ENCODE measurements at places on chromosomes 5 and 9.

GRCh38 chr5:4065472-4066320 lies 470.1 kb downstream of the IRX1 start:
- DNase-seq, result no peak

- no peak for DNase-seq
These were observed 80.3 kb upstream of the ERBIN start for GRCh38 chr5:65846101-65846500.

DNA sequence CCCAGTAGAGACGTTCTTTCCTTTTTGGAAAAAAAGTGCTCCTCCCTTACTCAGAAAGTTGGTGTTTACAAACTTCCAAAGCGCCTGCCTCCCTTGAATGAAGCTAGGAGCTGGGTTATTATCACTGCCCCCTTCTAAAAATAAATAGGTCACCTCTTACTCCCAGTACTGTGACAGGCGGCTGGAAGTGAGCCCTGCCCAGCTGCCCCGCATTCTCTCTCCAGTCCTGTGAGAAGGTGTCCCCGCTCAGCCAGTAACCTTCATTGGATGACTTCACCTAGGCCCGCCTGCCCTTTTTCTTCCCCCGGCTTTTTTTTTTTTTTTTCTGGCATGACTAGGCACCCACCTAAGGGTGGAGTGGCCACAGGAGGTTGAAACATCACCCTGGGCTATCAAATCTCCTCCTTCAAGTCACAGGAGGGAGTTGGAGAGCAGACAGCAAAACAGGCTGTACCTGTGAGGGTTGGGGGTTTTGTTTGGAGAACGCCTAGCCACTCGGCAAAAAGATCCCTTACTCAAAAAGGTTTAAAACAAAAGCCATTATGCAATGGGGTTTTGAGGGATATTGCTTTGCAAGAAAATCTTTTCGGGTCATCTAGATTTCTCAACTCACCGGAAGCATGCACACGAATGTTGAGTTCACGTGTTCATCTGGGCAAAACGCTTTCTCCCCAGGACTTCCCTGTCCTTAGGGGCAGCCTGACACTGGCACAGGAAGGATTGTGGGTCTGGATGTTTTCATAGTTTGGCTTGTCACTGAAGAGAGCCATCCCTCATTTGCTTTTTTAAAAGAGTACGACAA lies 43.3 kb upstream of the ZNF622 start:
- no peak for DNase-seq

DNA sequence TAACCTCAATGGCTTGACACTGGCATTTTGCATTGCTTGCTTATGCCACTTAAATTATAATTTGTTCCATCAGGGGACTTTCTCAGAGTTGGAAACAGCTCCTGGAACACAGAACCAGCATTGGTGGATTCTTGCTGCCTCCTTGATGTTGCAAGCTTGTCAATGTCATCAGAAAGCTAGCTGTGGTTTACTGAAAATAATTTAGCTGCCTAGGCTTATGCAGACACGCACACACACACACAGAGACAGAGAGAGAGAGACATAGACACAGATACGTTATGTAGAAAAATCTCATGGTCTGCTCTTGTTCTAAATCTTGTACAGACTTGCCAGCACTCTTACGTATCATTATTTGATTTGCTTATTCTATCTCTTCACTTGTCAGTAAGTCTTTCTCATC lies 78.0 kb downstream of the HMHB1 start:
- DNase-seq, result no peak

- DNase-seq, result no peak
These were observed 616.1 kb downstream of the DTWD2 start for GRCh38 chr5:118371973-118372831.

DNA sequence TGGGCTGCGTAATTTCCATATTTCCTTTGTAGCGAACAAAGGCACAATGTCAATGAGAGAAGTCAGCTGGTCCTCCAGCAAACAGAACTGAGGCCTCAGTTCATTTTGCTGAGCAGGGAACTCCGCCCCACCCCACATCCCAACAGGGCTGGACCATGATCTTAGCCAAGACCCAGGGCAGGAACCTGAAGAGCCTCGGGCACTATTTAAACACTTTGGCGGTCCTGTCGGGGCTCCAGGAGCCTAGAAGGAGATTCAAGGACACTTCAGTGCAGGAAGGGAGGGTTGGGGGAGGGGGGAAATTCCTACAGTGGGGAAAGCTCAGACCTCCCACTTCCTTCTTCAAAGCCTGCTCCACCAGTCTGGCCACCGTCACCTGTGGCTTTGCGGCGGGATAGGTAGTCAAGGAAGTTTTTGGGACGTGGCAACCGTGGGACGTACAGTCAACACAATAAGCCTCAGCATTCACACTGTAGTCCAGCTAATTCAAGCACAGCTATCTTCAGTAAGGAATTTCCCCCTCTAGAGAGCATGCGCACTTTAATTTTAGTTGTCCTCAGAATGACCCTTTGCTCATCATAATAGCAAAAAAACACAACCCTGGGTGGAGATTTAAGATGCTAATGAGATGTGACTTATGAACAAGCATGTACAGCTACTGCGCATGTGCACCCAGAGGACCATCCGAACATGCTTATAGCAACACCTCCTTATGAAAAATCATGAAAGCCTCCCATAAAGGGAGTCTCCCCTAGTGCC lies 30.9 kb downstream of the S1PR3 start:
- no peak for DNase-seq

DNA sequence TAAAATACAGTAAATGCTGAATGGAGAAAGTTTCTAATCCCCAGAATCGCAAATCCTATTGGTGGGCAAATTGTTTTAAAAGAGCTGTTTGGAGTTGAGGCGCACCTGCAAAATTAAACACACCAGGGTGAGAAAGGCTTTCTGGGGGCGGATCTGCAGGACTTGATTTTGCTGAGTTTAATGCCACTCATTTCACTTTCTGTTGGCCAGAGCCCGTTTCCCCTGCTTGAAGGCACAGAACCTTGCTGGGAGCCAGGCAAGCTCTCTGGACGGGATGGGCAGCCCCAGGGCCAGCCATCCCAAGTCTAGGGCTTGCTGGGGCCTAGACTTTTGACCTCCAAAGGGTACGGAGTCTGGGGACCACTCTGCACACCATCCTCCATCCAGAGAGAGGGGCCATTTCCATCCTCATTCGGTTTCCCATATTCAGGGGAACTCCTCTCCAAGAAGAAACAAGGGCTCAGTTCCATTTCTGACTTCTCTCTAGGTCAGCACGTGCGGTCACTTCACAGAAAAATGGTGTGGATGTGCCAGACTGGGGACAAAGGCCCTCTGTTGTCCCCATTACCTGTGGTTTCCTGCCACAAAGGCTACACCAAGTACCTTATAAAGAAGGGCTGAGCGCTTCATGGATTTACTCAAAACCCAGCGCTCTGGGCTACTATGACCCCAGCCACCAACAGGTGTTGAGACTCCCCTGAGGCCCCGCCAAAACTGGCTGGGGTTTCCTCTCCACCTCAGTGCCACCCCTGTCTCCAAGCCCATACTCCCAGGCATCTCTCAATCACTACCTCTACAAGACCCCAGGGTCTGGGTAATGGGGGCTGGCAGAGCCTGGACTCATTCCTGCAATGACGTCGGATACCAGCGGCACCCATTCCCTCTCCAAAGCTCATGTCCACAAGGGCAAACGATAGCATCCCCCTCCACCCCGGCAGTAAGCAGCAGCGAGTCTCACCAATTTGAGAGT lies 170.0 kb downstream of the AUH start:
- no peak for DNase-seq

- DNase-seq, result no peak
These were observed 12.6 kb downstream of the DNM1 start for GRCh38 chr9:128215491-128216409.

DNA sequence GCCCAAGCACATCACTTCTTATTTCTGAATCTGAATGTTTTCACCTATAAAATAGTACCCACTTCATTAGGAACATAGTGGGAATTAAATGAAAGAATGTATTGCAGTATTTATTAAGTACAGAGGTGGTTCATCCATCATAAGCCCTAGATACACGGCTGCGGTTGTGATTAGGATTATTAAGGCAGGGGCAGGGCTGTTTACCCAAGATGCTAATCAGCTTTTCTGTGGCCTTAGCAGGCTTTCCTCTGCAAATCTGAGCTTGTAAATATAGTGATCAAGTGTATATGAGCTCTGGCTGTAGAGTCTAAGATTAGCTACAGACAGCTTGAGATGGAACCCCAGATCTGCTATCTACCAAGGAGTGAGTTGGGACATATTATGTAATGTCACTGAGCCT lies 124.1 kb upstream of the ADRA1B start:
- DNase-seq, result no peak

- DNase-seq, result no peak
These were observed 262.4 kb downstream of the GRIA1 start for GRCh38 chr5:153752890-153753289.

GRCh38 chr5:55344392-55344992 lies 36.7 kb downstream of the MTREX start:
- DNase-seq, result peak; percentile 52

GRCh38 chr9:103615994-103616393 lies 478.1 kb upstream of the SMC2 start:
- no peak for DNase-seq

DNA sequence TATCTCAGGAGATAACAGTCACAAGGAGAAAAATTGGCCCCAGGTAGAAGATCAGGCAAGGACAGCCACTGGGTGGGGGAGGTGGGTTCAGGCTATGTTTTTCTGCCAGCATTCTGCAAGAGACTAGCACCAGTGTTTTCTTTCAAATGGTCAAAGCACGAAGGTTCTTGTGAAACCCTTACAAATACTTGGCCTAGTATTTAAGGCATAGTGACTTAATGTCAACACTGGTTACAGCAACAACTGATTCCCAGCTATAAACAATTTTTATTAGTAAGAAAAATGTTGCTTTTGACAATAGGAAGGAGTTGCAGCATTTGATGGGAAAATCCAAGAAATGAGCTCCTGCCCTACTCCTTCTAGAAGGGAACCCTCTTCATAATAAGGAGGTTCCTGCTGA lies 349.6 kb downstream of the SLIT3 start:
- no peak for DNase-seq

DNA sequence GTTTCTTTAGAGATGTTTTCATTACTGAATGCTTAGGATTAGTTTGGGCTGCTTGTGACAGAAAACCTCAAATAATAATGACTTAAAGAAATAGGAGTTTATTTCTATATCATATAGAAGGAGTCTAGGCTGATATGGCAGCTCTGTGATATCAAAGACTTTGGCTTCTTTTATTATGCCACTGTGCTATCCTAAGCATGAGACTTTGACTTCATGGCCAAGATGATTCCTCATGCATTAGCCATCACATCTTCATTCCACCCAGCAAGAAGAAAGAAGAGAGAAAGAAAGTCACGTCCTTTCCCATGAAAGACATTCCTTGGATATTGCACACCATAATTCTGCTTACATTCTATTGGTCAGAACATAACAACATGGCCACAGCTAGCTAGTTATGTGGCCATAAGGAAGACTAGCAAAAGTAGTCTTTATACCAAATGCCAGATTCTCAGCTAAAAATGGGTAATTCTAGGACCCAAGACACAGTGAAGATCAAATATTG lies 76.2 kb downstream of the DAPK1 start:
- no peak for DNase-seq

DNA sequence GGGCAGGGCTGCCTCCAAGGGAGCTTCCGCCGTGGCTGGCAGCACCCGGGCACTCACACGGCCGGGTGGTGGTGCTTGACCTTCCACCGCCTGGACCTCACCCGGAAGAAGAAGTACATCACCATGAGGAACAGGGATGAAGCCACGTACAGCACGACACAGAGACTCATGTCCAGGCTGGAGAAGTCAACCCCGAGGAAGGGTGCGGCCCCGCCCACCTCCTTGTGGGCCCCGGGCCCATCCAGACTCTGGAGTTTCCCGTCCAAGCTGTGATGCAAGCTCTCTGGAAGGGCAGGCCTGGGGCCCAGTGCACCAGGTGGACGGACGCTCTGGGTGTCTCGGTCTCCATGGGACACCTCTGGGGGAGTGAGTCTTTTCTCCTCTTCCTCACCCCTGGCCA lies 3.7 kb upstream of the LHX3 start:
- DNase-seq, result no peak

DNA sequence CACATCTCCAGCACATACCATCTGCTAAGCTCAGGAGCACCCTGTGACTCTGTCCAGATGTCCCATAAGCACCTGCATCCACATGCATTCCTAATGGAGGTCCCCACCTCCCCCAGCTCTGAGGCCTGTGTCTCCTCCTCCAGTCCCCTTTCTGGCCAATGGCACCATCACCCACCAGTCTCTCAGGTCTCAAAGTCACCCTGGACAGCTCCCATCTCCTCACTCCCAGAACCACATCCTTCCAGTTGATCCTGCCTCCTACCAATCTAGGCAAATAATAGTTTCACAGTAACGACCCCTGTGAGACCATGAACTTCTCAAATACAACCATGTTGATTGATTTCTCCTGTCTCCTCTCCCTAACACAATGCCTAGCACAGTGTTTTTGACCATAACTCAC lies 40.1 kb downstream of the GGTA1 start:
- DNase-seq, result no peak

- no peak for DNase-seq
These were observed 11.2 kb upstream of the SETD9 start for GRCh38 chr5:56898213-56898612.

- no peak for DNase-seq
These were observed 88.9 kb upstream of the TYRP1 start for GRCh38 chr9:12604164-12604821.

GRCh38 chr5:20229303-20230005 lies 241.5 kb upstream of the CDH18 start:
- no peak for DNase-seq

DNA sequence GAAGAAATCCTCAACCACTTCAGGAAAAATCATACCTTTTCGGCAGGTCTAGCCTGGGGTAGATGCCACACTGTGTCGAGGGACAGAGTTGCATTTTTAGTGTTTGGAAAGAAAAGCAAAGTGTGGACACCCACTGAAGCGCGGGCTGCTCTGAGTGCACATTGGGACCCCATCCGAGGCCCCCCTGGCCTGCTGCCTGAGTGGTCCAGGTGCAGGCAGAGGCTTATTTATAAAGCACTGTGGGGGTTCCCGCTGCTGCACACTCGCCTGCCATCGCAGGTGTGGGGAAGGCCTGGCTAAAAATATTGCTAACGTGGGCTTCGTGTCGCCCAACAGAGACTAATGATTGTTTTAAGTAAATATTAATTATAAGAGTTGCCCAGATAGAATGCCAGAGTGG lies 119.4 kb downstream of the CRB2 start:
- DNase-seq, result no peak

- no peak for DNase-seq
These were observed 225.0 kb downstream of the VPS13A start for GRCh38 chr9:77402286-77402685.

DNA sequence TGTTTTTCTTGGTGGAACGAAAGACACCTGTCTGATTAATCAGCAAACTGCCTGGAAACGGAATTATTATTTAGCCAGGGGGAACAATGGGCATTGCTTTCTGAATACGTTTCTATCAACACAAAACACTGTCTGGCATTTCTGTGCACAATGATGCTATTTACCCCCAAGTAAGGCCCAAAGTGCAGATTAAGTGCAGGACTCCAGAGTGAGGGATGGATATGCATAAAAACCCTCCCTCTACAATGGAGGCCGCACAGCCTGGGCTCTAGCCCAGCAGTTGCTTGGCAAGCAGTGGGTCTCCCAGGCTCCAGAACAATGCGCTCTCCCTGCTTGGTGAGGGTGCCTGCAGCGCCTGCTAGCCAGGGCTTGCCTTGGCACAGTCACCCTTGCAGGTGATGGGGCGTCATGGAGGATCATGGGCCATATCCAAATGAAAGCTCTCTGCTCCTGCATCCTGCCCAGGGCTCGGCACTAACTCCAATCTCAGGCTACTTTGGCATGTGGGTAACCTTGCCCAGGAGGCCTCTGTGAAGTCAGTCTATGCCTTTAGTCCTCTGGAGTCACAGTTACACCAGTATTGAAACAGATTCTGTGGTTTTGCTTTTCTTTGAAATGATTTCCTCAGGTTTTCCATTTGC lies 11.5 kb upstream of the SPATA24 start:
- no peak for DNase-seq

- DNase-seq, result no peak
These were observed 138.6 kb upstream of the TSLP start for GRCh38 chr5:110932755-110933488.
